Memory B cell (primary cell): ENCODE measurements at places on chromosomes 2 and 18.

- DNase-seq: no peak
These were observed 11.9 kb upstream of the SLC14A1 start for GRCh38 chr18:45712061-45712460.

- DNase-seq: no peak
These were observed 82.1 kb downstream of the ZBTB7C start for GRCh38 chr18:48326901-48327675.

DNA sequence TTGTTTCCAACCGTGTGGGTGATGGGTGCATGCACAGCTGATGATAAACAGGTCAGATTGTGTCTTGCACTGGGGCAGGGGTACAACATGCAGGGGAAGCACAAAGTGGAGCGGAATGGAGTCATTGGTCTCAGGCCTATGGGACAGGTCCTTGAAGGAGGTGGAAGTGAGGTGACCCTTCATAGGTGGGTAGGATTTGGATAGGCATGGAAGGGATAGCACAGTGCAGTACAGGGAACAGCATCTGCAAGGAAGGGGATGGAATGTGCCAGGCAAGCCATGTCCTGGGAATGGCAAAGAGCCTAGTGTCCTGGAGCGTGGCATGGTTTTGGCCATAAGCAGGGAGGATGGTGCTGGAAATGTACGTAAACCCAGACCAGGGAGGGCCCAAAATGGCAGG, 143.9 kb downstream of the CAPN13 start:
- DNase-seq: peak; percentile 3

DNA sequence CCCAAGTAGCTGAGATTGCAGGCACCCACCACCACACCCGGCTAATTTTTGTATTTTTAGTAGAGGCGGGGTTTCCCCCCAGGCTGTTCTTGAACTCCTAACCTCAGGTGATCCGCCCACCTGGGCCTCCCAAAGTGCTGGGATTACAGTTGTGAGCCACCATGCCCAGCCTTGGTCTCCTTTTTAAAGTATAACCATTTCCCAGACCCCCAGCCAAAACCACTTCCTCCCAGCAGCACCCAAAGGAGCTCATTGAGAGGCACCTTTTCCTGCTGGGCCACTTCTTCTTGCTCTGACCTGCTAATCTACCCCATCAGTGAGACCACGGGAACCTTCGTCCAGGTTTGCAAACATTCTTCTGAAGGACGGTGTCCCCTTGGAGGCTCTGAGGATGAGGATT, 69.9 kb downstream of the INPP5D start:
- no peak for DNase-seq

DNA sequence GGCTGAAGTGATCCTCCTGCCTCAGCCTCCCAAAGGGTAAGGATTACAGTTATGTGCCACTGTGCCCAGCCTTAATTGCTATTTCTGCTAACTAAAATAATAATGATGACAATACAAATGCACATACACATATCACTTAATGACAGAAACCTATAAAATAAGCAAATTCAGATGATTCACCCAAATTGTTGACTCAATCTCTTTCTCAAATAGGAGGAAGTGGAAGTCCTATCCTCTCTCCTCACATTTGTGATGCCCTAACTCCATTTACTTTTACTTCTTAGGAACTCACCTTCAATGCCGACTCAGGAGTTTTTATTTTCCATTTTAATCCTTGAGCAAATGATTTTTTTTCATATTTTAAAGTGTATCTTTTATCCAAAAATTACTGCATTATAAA, 24.5 kb upstream of the RAPH1 start:
- no peak for DNase-seq

- DNase-seq: no peak
These were observed 140.0 kb upstream of the NABP1 start for GRCh38 chr2:191537921-191538320.

GRCh38 chr2:191014653-191015020, 666 bp upstream of the STAT1 start:
- DNase-seq: no peak
